ENCODE measurements at places on chromosomes 3 and 15.

DNA sequence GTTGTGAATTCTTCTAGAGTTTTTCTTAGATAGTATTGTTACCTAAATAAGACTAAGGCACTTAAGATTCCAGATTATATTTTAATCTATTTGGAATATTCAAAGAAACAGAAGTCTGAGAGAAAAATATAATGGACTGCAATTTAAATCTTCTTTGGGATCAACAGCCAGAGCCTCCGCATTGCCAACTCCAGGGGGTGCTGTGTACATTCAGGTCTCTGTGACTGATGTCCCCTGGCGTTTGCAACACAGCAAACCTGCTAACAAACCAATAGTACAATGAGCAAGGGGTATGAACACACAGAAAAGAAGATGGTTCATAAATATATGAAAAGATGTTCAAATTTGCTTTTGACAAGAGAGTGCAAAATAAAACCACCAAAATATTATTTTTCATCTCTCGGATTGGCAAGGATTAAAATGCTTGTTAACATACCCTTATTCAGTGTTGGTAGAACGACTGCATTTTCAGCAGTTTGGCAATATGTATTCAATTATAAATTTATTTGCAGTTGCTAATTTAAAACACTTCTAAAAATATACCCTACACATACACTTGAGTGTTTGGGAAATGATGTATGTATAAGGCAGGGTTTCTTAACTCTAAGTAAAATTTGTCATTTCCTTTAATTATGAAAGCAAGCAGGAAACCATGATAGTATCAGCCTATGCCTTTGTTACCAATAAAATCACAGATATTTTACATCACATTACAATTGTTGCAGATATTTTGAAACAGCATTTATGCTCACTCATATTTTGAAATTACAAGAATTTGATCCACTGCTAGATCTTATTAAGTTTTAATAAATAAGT lies 16.1 kb upstream of the TM4SF1 start:
- DNase-seq: peak; percentile 19

- no peak for DNase-seq
Measured at GRCh38 chr15:60399931-60400330, 2.1 kb upstream of the ANXA2 start.

GRCh38 chr3:158950178-158950901 lies 148.5 kb downstream of the MFSD1 start:
- DNase-seq: no peak

GRCh38 chr3:156160647-156161046 lies 40.3 kb downstream of the KCNAB1 start:
- peak; percentile 38 for DNase-seq

DNA sequence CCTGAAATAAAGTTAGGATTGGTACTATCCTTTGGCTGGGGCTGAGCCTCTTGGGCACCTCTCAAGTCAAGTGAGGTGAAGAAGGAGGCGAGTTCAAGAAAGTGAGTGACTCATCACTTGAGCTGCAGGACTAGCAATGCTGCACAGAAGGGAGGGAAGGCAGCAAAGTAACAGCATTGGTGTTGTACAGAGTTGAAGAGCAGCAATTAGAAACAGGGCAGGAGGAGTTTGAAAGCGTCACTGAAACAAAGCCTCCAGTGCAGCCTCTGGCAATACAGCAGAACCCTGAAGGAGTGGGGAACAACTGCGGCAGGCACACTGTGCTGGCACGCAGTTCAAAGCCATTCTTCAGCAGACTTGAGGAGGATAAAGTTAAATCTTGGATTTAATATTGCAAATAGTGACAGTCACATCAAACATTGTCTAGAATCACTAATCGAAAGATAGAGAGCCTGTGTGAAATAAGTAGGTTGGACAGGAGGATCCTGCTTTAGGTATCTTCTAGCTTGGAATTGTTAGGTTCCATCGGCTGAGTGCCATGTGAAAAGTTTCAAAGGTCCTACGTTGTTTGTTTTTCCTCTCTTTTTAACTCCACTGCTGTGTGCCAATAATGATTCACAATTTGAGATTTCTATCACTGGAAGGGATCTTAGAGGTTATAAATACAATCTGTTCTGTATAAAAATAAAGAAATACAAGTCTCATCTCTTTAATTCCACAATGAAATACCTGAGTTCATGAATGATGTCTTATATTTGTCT lies 479.8 kb downstream of the NAALADL2 start:
- no peak for DNase-seq

- no peak for DNase-seq
Measured at GRCh38 chr3:11382146-11382745, 110.0 kb downstream of the ATG7 start.

- no peak for DNase-seq
Measured at GRCh38 chr3:157029365-157029790, 130.6 kb downstream of the CCNL1 start.

DNA sequence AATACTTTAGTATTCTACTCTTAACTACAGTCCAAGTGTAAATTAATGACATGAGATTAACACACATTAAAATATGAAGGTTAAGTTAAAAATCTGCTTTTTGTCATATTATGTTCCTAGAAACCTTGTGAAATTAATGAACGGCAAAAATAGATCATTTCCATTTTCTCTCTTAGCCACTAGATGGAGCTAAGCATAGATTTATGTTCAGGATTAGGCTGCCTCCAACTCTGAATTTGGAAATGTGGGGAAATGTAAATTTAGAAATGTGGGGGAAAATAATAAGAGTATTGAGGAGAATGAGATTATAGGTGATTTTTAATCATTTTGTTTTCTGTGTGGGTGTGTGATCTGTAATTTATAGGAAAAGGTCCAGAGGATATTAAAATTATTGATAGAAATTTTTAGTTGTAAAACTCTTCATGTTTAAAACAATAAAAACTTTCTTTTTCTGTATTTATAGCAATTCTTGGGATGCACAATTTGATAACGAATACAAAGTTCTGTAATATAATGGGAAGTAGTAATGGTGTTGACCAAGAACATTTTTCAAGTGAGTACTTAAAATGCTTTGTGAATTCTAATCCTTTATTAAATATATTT lies 59.2 kb downstream of the TMOD3 start:
- DNase-seq: no peak

- no peak for DNase-seq
Measured at GRCh38 chr3:138213398-138214085, 26.4 kb downstream of the ARMC8 start.

GRCh38 chr3:46960081-46960701 lies 16.4 kb downstream of the CCDC12 start:
- no peak for DNase-seq

DNA sequence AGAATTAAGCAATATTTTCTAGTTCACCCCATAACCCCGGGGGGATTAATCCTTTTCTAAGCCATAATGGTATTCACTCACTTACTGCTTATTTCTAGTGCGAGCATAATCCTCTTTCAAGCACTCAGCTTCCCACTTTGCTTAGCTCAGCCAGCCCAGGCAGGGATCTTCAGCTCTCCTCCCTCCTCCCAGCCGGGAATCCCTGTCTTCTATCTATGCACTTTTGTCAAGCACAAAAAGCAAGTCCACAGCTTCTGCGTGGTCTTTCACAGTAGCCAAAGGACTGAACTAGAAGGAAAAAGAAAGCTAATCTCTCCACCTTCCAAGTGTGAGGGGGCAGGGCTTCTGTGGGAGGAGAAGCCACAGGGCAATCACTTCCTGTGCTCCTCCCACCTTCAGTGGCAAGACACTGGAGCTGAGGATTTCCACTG lies 62.8 kb downstream of the PEX5L start:
- DNase-seq: peak; percentile 57

DNA sequence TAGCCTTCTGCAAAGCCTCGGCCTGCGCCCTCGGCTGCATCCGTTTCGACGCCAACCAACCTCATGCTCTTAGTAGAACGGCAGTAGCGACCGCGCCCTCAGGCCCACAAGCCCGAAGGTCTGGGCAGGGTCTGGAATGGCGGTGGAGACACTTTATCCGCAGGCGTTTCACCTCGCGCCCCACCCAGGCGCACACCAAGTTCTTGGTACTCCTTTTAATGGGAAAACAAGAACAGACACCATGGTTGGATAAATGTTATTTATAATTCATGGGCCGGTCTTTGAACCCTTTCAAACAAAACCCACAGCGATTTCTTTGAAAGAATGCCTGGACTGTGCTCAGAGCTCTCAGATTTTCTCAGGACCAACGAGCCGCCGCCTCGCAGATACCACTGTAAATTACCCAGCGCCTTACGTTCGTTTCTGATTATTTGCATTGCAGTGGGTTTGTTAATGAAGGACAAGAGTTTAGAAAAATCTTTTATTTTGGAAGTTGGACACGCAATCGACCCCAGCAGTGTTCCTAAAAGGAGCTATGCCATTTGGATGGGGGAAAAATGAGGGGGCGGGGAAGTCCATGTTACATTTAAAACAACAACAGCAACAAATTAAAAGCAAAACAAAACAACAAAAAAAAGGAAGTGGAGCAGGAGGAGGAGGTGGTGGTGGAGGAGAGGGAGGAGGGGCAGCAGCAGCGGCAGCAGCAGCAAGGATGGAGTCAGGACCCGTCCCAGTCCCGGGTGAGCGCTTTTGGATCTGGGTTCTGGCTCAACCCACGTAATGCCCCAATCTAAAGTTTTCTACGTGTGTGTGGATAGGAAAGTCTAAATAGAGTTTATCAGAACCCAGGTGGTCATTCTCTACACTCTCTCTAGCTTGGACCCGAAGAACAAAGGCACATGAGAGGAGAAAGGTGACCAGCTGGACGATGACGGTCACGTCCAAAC lies 993 bp upstream of the ISL2 start:
- peak; percentile 84 for DNase-seq

DNA sequence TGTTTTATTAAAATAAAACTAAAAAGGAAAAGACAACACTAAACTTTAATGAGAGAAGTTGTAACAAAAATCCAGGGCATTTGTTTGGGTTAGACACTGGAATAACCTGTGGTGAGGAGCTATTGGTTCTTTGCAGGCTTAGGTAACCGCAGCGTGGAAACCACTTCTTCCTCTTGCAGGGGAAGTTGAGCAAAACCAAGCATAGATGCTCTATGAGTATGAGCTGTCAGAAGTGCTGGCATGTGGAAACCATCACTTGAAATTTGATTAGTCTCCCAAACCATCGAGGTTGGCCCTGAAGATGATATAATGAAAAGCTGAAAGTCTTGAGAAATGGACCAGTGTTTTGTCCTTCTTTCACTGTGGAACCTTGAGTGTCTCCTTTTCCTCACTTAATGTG lies 127.1 kb upstream of the RBMS3 start:
- DNase-seq: no peak

DNA sequence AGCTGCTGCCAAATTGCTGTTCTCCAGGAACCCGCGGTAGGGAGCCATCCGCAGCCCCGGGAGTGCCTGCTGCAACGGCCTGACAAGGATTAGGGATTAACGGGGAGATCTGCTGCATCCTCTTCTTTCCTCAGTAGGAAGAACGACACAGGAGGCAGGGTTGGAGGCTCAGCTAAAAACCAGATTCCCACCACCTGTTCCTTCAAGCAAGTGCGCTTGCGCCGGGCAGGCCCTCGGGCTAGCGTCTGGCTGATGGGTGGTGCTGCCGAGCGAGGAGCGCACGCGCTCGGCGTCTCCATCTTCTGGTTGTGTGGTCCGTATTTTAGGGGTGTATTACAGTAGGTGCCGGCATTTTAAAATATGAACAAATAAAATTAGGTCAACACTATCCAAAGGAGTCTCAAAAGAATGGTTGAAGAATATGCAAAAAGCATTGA lies 25.4 kb upstream of the SLC25A26 start:
- peak; percentile 82 for DNase-seq

DNA sequence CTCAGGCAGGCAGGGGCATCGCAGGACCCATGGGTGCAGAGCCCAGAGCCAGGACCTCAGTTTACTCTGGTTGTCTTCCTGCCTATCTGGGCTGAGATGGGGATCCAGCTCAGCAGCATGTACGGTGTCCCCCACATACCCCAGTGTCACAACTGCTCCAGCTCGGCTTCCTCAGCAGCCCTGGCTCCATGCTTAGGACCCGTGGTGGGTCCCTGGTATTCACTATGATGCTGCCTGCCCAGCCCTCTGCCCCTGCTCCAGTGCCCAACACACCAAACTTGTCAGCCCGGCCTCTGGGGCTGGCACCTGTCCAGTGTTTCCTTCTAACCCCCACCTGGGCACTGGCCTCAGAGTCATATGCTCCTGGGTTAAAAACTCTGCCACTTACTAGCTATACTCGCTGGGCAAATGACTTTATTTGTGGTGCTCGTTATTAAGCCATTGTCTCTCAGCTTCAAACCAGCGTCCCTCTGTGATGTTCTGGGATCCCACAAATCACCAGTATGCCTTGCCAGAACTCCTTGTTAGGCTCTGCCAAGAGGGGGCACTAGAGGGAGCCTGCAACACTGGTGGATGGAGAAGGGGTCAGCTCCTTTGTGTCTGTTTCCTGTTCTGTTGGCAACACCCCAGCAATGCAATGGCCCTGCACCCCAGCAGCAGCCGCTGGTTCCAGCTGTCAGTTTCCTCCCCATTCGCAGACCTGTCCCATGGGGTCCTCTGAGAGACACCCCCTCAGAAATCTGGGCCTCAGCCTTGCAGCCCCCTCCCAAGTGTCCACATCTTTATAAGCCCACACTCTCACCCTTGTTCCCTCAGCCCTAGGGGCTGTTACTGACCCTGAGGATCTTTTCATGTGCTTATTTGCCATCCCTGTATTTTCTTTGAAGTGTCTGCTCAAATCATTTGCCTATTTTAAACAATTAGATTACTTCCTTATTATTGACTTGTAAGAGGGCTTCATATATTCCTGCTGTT lies 24.1 kb upstream of the MRPS22 start:
- peak; percentile 26 for DNase-seq

DNA sequence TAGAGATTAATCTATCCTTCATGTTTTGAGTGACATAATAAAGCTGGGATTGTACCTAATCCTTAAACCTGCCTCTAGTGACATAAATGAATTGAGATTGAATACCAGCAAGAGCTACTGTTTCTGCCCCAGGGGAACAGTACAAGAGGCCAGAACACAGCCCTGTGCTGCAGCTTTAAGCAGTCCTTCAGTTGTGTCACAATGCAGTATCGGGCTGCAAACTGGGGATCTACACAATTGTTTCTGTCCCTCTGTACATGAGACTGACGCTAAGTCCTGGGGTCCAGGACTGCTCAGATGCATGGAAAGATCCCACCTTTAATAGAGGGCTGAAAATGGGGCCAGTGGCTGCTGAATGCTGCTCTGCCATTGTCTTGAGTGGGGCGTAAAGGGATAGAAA lies 87.5 kb downstream of the MINAR1 start:
- DNase-seq: no peak

- DNase-seq: peak; percentile 74
Measured at GRCh38 chr15:60001610-60002527, 2.2 kb upstream of the FOXB1 start.
